ENCODE measurements at places on chromosomes 16 and 17.
A peak's percentile ranks its signal among the peaks of the same experiment; 100 is the strongest.

DNA sequence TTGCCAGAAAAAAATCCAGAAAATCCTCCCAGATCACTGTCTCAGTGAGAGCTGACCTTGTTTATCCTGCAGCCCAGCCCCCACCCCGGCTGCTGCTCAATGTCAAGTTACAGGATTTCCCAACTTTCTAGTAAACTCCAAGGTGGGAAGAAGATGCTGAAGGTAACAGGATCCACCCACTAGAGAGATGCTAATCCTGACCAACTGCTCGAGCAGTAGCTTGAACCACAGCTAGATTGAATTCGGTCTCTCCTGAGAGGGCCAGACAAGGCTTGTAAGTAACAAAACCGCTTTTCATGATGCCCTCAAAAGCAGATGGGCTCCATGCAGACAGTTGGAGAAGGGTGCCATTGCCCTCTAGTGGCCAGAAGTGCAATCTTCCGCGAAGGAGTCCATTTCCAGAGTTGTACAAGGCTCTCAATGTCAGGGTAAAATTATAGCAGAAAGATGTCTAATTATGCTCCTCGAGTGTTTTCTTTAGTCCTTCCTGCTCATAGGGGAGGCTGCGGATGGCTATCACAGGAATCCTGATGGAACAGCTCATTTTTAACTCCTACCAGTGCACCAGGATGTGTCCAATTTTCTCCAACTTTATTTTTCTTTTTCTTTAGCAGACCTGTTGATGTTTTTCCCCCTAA, 3.9 kb downstream of the CDH11 start:
- DNase-seq, result no peak

- DNase-seq, result no peak
Measured at GRCh38 chr16:17230932-17231581, 239.7 kb downstream of the XYLT1 start.

- no peak for DNase-seq
Measured at GRCh38 chr16:53061256-53061655, 6.5 kb downstream of the CHD9 start.

- no peak for DNase-seq
Measured at GRCh38 chr17:82979718-82980117, 99.7 kb upstream of the METRNL start.

DNA sequence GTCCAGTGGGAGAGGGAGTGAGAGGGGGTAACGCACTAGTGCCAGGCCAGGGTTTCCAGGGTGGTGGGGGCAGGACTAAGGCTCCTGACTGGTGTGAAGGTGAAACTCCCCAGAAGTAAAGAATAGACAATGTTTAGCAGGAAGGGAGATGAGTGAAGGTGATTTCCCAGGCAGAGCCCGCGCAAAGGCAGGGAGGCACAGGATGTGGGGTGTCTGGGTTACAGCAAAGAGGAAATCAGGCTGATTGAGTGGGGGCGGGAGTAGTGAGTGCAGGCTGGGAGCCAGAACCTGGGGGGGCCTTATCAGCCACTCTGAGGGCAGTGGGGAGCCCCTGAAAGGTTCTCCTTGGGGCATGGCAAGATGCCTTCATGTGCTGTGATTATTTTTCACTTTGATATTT, 167.5 kb downstream of the UTP18 start:
- peak; percentile 56 for DNase-seq

GRCh38 chr17:5209396-5209795, 17.7 kb upstream of the ZNF594 start:
- DNase-seq, result no peak

- DNase-seq, result no peak
Measured at GRCh38 chr16:50709061-50709684, 15.8 kb downstream of the NOD2 start.

- no peak for DNase-seq
Measured at GRCh38 chr16:57915811-57916488, 55.0 kb downstream of the CNGB1 start.

- no peak for DNase-seq
Measured at GRCh38 chr16:59193637-59194036, 459.5 kb upstream of the GOT2 start.

DNA sequence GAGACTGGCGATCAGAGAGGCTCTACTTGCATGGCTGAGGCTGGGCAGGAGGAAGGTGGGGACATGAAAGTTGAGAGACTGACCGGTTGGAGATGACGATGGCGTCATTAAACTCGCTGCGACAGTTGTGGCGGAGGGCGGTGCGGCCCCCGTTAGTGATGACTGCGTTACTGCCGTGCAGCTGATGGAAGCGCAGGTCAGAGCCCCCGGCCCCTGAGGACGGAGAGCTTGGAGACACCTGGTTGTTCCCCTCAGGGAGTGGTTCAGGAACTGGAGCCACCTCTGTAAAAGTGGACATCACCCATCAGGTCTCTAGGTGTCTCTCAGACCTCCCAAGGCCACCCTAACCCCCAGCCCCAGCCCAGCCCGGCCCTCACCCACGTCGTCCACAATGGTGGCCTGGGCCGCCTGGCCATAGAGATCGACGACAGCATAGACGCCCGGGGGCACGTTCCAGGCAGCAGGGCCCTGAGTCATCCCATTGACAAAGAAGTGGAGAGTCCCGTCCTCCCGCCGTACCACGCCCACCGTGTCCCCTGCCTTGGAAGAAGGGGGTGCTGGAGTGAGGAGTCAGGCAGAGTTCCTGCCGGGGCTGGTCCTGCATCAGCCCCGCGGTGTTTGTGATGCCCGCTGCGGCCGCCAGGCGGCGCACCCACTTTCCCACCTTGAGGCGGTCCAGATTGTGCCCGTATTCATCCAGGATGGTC, 5.3 kb downstream of the NEURL4 start:
- DNase-seq, result peak; percentile 52

DNA sequence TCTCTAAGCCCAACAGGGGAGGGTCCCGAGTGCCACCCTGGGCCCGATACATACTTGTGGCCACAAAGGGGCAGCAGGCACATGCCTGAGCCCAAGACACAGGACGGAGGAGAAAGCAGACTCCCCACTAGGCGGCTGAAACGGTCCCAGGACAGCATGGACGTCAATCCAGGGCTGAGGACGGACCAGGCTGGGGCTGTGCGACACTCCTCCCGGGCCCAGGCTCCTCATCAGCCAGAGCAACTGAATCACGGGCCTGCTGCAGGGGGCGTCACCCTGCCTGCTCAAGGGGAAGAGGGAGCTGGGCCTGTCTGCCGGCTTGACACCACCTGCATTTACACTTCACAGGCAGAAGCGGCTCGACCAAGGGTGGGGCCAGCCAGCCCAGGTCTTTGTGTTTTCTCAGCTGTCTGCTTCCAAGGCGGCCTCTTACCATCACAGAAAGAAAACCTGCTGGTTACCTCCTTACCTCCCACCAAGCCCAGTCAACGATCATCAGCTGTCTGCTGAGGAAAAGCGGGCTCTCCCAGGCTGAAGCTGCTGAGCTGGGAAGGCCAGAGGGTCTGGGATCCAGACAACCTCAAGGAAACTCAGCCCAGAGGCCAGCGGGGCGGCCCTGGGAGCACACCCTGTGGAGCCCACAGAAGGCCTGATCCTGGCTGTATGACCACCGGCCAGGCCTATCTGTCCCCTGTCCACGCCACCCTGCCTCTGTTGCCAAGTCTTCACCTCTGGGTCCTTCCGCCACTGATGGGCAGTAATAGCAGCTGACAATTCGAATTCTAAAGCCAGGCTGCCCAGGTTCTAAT, 26.4 kb downstream of the KIFC3 start:
- no peak for DNase-seq

DNA sequence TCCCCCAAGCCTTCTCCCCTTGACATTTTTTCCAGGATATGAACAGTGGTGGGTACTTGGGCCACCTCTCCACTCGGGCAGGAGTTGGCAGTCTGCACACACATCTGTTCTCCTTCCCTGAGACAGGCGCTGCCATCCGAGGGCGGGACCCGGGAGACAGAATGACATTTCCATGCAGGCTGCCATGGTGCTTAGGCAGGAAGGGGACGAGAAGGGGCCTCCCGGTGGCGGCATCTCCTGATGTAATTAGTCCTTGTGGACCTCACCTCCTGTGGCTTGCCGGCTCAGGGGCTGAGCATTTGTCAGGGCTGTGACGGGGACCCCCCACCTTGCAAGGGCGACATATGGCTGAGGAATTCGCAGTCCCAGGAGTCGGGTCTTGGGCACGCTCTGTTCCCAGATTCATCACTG, 197.2 kb downstream of the FOXL1 start:
- no peak for DNase-seq

DNA sequence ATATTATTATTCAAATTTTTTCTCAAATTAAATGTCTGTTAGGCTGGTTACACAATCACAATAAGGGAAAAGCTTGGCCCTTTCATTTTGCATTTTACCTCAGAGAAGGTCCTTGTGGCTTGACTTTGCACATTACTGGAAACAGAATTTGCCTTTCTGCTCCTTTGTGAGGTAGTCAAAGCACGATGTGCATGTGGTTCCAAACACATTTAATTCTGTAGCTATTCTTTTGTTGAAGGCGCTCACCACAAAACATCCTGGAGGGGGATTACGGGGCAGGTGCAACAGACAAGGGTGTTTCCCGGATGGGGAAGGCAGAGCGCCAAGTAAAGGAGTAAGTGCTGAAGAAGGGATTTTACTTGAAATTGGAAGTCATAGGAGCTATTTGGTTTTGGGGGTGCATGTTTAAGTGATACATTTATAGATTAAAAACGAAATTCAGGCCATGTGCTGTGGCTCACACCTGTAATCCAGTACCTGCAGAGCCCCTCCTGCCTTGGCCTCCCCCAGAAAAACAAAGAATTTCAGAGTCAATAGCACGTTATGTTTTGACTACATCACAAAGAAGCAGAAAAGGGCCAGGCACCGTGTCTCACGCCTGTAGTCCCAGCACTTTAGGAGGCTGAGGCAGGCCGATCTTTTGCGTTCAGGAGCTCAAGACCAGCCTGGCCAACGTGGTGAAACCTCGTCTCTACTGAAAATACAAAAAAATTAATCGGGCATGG, 31.2 kb upstream of the TENT4B start:
- DNase-seq, result no peak

- no peak for DNase-seq
Measured at GRCh38 chr16:64696866-64697265, 425.0 kb downstream of the CDH11 start.

DNA sequence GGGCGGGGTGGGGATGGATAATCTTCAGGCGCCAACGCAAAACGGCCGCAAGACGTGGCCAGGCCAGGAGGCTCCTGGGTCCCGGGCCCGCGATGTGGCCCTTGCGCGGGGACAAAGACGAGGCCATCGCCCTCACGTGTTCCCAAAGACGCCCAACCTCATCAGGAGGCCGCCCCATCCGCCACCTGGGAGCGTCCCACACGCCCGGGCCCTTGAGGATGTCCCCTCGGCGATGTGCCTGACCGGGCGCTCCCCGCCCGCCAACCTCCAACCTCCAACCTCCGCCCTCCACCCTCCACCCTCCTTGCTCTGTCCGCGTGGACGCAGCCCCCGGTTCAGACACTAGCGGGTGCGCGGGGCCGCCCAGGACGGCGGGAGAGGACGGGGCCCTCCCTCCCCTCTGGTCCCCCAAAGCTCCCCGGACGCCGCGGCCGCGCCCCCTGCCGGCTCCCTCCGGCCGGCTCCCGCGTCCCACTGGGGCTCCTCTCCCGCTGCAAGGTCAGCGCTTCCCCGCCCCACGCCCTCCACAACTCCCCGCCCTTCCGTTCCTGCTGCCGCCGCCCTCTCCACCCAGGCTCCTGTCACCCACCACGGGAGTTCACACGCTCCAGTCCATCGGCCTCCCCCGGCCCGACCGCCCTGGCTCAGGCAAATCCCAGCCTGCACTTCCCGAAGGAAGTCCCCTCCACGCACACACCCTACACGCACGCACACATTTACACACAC, 250.8 kb upstream of the RPL38 start:
- no peak for DNase-seq

GRCh38 chr17:39002991-39003715, 36.0 kb upstream of the FBXO47 start:
- peak; percentile 8 for DNase-seq

GRCh38 chr16:48105456-48105855, 50.3 kb downstream of the ABCC12 start:
- DNase-seq, result no peak

DNA sequence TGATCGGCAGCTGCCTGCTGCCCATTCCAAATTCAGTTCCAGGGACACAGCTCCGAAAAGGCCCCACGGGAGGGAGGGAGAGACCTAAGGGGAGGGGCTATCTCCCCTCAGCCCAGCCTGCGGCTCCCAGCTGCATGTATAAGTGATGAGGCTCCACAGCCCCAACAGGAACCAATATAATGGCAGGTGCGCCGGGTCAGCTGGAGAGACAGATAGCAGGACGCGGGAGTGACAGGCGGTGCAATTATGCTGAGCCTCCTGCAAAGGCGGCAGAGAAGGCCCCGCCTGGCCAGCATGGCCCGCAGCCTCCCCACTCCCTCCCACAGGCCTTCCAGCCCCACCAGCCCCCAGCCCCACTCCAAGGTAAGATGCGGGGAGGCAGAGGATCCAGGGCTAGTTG, 8.1 kb upstream of the C1QL1 start:
- no peak for DNase-seq
